ENCODE measurements at places on chromosomes 12 and 14.
A peak's percentile ranks its signal among the peaks of the same experiment; 100 is the strongest.

DNA sequence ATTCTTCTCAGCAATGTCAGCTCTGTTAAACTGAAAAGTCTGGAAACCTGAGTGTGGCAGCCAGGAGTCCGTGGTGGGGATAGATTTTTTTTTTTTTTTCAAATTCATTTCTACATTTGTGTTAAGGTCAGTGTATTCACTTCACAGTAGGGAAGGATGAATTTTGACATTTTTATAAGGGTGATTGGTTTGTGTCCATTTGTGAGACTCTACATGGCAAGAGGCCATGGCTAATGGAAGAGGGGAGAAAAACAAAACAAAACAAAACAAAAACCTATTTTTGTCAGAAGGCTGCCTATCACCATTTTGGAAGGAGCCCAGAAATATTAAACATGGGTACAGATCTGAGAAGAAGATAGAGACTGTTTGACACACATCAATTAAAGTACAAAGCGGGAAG lies 176.1 kb downstream of the RMST start:
- DNase-seq = no peak

- no peak for DNase-seq
Measured at GRCh38 chr12:62738105-62738504, 196.8 kb downstream of the PPM1H start.

DNA sequence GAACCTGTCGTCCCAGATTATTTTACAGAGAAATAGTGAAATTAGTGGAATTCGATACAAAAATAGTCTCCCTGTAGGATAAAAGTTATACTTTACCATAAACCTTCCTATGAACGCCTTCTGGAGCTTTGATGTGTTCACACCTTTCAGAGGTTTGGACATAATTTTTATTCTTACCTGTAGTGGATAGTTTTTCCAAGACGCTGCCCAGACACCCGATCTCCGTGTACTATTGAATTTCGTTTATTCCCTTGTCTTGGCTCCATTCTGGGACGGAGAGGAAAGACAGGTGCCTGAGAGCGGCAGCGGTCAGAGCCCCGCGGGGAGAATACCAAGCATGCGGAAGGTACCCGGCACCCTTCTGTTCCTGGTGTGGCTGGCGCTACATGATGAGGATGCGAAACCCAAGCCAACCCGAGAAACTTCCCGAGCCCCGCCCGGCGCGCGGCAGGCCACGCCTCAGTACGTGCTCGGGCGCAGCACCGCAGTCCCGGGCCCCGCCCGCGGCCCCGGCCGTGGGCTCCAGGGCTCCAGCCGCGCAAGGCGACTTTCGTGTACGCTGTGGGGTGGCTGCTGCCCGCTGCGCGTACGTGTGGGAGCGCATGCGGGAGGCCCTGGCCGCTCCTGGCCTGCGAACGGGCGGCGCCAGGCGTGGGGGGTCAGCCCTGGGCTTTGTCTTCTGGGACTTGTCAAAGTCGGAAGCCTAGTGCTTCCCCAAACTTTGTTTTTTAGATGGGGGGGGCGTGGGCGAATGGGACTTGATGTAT lies 11.3 kb upstream of the SNAPC1 start:
- DNase-seq = peak; percentile 68

GRCh38 chr14:100849115-100849781 lies 23.3 kb downstream of the MEG3 start:
- DNase-seq = no peak

GRCh38 chr12:110200124-110200417 lies 75.9 kb downstream of the IFT81 start:
- DNase-seq = no peak

DNA sequence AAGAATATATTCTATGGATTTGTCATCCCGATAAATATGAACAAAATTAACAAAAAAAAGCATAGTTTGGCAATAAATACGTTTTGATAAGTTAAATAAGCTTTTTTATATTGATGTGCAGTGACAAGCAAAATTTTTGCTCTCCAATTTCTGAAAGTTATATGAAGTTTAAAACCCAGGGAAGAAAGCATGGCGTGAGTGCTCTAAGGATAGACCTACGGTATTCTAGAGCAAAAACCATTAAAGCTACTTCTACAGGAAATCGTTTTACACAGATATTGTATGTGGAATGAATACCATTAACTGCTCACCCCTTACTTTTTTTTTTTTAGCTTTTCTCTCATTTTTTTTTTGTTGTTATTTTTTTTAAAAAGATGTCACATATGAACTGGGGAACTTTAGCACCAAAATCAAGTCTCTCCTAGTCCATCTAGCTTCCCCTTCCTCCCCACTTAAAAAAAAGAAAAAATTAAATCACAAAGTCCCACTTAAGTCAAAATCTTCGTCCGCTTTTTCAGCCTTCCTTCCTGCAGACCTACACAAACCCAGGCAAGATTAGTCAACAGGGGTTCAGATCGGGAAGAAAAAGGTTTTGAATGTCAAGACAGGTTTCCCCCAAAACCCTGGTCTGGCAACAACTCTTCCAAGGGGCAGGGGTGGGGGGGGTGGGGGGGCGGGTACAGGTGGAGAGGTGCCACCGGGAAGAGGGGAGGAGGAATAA lies 4.4 kb downstream of the ZFP36L1 start:
- no peak for DNase-seq
